A549 (cell line): ENCODE measurements at places on chromosomes 12 and 14.
A peak's percentile ranks its signal among the peaks of the same experiment; 100 is the strongest.

- no peak for DNase-seq
These were observed 167.1 kb downstream of the CAND1 start for GRCh38 chr12:67436230-67436629.

DNA sequence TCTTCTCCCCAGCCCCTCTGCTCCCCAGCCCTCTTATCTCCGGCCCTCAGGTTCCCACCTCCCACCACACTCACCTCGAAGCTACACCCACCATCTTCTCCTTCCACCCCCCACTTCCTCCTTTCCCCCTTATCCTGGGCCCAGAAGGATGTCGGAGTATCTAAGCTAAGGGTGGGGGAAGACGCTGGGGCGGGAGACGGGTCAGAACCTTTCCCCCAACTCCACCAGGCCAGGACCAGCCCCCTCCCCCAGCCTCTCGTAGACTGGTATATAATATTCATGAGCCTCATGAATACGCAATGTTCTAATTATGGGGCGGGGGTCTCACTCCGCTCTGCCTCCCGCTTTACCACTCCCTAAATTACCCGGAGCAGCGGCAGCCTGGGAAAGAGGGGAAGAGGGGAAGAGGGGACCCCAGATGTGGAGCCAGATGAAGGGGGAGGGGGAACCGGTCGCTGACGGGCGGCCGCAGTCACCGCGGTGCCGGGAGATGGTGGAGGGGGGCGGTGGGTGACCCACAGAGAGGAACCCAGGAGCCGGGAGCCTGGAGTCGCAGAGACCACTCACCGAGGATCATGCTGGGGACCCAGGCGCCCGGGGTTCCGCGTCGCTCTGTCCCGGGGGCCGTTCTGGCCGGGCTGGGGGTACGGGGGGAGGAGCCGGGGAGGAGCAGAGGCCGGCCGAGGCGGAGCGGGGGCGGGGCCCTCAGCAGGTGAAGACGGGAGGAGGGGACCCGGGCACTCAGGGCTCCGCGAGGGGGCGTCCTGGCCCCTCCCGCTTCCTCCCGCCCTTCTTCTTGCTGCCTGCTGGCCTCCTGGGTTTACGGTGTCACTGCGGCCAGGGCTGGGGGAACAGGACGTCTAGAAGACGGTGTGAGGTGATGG, 6.4 kb upstream of the ZNF385A start:
- DNase-seq = no peak

- DNase-seq = no peak
These were observed 2.6 kb upstream of the MAP4K5 start for GRCh38 chr14:50534997-50535396.

- DNase-seq = no peak
These were observed 389.2 kb downstream of the RAD51B start for GRCh38 chr14:68208626-68209317.

DNA sequence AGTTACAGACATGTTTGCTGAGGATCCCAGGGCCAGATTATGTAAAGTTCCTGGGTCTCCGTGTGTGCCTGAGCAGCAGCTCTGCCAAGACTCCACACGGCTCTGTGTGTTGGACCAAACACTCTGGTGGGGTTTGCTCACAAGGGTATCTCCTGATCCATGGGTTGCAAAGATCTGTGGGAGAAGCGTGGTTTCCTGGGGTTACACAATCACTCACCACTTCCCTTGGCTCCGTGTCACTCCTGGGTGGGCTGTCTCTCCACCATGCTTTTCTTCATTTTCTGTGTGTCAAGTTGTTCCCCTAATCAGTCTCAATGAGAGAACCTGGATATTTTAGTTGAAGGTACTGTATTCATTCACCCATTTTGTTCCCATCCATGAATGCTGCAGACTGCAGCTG, 1088.8 kb downstream of the FSCB start:
- no peak for DNase-seq

- no peak for DNase-seq
These were observed 396.7 kb upstream of the OR4E1 start for GRCh38 chr14:22070119-22070982.

DNA sequence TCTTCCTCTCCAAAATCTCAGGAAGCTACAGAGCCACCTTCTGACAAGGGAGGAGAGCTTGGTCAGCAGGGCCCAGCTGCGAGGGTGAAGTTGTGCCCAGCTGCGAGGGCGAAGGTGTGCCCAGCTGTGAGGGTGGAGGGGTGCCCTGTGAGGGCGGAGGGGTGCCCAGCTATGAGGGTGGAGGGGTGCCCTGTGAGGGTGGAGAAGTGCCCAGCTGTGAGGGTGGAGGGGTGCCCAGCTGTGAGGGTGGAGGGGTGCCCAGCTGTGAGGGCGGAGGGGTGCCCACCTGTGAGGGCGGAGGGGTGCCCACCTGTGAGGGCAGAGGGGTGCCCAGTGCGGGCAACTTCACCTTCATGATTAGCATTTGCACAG, 20.4 kb upstream of the TTC7B start:
- no peak for DNase-seq

DNA sequence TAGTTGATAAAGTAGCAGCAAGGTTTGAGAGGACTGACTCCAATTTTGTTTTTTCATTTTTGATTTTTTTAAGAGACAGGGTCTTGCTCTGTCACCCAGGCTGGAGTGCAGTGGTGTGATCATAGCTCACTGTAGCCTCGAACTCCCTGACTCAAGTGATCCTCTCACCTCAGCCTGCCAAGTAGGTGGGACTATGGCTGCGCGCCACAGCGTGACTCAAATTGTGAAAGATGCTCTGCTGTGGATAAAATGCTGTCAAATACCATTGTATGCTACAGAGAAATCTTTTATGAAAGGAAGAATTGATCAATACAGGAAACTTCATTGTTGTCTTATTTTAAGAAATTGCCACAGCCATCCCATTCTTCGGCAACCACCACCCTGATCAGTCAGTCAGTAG, 48.3 kb downstream of the SCN8A start:
- DNase-seq = no peak

GRCh38 chr12:55932551-55932910, 1.6 kb downstream of the DGKA start:
- DNase-seq = no peak

GRCh38 chr12:93789767-93790166, 112.6 kb downstream of the CRADD start:
- no peak for DNase-seq

GRCh38 chr12:26832822-26833742, at the start of gene ITPR2:
ITPR2 (minus strand) TSS chr12:26833194; CDS start chr12:26832781, 413 bp downstream.
- DNase-seq = peak; percentile 94

- DNase-seq = no peak
These were observed 155.1 kb downstream of the BTG1 start for GRCh38 chr12:91990525-91990924.

DNA sequence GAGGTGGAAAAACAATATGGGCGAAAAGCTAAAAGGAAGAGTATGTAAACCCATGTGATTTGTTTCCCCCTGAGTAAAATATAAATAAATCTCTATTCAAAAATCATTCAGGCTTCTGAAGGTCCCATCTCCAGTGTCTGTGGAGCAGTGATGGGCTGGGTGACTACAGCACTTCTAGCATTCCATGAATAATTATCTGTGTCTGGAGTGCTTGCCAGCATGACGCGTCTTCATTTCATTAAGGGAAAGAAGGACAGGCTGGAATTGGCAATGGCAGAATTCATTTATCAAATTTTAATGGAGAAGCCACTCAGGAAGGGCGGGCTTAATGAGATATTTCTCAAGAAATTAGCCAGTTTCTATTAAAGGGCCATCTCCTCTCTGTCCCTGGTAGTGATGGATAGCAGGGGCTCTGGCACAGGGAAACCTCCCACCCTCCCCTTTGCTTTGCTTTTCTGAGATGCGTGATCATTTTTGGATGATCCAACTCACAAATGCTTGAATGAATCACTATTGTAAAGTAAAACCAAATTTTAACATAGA, 916.3 kb upstream of the SEL1L start:
- no peak for DNase-seq

GRCh38 chr12:810671-811415, 58.5 kb downstream of the WNK1 start:
- no peak for DNase-seq

- no peak for DNase-seq
These were observed 47.1 kb downstream of the FLRT2 start for GRCh38 chr14:85576848-85577542.

GRCh38 chr14:64692189-64692985, 11.8 kb upstream of the PLEKHG3 start:
- no peak for DNase-seq

- no peak for DNase-seq
These were observed 35.8 kb upstream of the FBXO33 start for GRCh38 chr14:39467889-39468524.

DNA sequence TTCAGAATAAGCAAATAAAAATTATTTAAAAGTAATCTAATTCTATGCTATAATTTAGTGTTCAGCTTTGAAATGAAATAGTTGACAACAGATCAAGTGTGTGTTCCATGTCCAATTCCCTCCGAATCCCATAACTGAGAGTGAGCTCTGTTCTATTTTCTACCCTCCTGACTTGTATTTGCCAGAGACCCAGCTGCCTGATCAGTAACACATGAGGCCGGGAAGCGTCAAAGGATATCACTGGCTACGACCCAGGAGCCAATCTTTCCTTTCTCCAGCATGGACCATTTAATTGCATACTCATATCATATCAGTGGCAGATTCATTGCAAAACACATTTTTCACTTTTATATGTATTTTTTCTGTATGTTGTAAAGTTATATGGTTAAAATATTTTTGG, 108.8 kb upstream of the TSPAN8 start:
- DNase-seq = no peak

DNA sequence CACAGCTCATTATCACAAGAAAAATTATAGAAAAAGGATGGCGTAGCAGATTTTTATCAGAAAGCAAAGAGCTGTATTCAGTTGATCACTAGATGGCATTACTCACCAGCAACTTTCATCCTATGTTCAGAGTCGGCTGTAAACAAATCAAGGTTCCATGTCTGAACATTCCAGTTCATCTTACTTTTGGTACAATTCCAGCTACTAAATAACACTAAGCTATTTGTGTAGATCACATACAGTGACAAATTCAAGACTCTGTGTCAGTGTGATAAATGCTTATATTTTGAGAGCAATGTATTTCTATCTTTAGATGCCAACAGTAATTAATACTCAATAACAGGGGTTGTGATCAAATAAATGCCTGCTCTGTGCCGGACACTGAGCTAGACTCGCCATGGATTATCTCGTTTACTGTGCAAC, 30.1 kb downstream of the NRDE2 start:
- peak; percentile 62 for DNase-seq

- no peak for DNase-seq
These were observed 99.2 kb downstream of the SLC5A8 start for GRCh38 chr12:101110866-101111265.

- DNase-seq = peak; percentile 93
These were observed 345.1 kb downstream of the RAD51B start for GRCh38 chr14:68164711-68165113.

- no peak for DNase-seq
These were observed 476.9 kb downstream of the SLC6A15 start for GRCh38 chr12:84435682-84436081.

DNA sequence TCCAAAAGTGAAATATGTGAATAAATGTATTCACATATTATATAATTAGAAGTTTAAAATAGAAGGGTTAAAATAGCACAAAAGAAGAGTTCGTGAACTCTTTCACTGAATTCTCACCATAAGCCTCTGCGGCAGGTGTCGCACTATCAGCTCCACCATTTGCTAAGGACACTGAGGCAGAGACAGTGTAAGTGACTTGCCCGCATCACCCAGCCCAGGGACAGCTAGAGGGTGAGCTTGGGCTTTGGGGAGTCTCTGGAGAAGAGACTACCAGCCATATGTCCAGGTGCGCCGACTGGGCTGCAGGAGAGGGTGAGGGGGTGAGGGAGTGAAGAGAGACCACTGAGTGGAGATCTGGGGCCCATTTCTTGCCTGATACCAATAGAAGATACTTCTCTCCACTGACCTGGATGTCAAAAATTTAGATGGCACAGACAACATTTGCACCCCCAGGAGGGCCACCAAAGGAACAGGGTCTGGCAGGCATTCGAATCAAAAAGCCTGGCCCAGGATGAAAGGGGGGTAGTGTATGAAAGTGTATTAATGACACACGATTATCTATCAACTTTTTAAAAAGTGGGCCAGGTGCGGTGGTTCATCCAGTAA, 28.5 kb downstream of the FAIM2 start:
- DNase-seq = no peak

GRCh38 chr14:76293221-76293620, 82.7 kb upstream of the ESRRB start:
- DNase-seq = no peak

- no peak for DNase-seq
These were observed 153.9 kb downstream of the SMOC1 start for GRCh38 chr14:70033116-70033515.

- DNase-seq = peak; percentile 40
These were observed 1.5 kb downstream of the CAPRIN2 start for GRCh38 chr12:30753233-30753632.

- no peak for DNase-seq
These were observed 179.2 kb downstream of the DUSP6 start for GRCh38 chr12:89173096-89173495.

DNA sequence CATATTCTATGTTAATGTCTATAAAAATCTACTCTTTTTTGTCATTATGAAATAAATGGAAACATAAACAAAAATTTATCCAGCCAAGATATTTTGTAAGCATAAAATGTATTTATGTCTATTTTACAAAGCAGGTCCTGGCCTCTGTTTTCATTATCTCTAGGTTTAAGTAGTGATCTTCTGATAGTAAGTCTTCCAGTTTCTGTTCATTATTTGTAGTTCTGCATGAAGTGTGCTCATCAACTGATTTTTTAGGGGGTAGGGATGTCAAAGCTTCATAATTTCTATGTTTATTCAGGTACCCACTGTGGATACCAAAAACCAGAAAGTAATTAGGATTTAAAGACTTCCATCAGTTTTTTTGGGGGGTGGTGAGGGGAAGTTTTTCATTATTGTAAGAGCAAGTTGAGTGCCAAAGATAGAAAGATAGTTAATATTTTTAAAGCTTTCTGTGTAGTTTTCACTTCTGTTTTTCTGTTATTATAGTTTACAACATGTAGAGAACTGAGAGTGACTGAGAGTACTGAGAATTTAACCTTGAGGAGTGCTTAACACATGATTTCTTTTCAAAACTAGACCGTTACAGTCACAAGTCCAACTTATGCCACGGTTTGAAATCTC, 30.6 kb upstream of the LMO3 start:
- no peak for DNase-seq

DNA sequence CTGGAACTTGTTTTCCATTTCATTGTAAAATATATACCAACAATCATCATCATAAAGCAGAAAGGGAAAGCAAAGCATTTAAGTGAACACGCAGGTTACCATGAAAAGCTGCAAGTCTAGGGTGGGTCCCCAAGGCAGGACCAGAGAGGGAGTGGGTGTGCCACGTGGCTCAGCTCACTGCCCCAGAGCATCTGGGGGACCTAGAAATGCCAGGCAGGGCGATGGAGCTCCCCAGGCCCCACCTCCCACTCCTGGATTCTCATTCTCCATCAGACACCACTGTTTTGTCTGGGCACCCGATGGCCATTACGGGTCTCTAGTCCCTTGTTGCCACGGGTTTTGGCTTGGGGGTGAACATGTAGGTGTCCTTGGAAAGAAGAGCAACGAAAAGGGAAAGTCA, 34.7 kb downstream of the BCL11B start:
- DNase-seq = no peak
